ENCODE measurements at places on chromosomes 6 and 20. TPM values are rescaled to one million over a fixed set of nuclear protein-coding genes. Genes with fewer than 3 reads are reported as not detected.
A peak's percentile ranks its signal among the peaks of the same experiment; 100 is the strongest.

DNA sequence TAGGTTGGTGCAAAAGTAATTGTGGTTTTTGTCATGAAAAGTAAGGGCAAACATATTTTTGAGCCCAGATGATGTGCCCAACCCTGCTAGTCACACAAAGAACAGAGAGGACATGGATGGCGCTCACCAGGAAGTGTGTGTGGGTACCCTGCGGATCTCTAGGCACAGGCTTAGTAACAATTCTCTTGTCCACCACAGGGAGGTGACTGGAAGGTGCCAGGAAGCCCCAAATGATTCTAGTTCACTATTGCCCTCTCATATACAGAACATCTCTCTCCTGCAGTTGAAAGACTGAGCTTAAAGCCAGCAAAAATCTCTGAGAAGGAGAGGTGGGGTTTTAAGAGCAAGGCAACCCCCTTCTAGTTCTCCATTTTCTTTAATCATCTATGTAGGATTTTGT is 272.1 kb upstream of the TAB2 start:
- H3K4me1 ChIP-seq: no peaks in the 10 kb centered on the region
- H3K27me3 ChIP-seq: no peaks in the 10 kb centered on the region
- peak; percentile 21 for DNase-seq
- no peaks in the 10 kb centered on the region for H3K36me3 ChIP-seq

Gene SLC39A7
- 124 TPM for total RNA-seq

DNA sequence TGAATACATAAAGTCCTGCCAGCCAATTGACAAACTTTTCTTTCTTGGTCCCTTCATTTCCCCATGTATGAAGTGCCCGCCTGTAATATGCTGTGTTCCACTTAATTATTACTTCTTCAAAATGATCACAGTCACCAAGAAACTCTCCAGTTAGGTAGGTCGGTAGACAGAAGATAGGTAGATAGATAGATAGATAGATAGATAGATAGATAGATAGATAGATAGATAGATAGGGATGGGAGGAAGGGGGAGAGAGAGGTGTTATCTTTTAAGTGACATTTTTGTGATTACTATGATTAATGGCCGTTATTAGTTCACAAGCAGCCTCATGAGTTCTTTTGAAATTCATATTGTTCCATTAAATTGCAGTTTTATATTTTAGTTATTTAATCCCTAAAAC is 79.5 kb upstream of the TPD52L1 start:
- H3K4me1 ChIP-seq: peaks cover 3% of the 10 kb centered on the region
- DNase-seq: no peak
- H3K27ac ChIP-seq: no peak overlapping the region
- no peak overlapping the region for H3K4me3 ChIP-seq
- H3K27me3 ChIP-seq: no peaks in the 10 kb centered on the region

DNA sequence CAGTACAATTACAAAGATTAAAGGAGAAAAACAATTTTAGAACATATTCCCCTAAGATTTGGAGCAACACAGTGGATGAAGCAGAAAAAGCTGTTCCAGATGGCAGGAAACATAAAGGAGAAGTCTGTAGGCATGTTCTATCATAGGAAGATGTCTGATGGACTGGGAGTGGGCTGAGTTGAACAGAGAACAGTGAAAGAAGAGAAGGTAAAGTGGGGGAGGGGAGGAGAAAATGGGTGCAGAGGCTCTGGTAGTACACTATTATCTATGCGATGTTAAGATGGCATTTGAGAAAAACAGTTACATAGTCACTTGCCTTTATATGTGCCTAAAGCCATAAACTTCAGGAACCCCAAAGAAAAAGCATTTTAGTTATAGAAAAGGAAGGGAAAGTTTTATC is 4.2 kb upstream of the PHIP start:
- H3K27ac ChIP-seq: no peak overlapping the region
- DNase-seq: no peak
- no peaks in the 10 kb centered on the region for H3K27me3 ChIP-seq
- no peaks in the 10 kb centered on the region for H3K36me3 ChIP-seq

DNA sequence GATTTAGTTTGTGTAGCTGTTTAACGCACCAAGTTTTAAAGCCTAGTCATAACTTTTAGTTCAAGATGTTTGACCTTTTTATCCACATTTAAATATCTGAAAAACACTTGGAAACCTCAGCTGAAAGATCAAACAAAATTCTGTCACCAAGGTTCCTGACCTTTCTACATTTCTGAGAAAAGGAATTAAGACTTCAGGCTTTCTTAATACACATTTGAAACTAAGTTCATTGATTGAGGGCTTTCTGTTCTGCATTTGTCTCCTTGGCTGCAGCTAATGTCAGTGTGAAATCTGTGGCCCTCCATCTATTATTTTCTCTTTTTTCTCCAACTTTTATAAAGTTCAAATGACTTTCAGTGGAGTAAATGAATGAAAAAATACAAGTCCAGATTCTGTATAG is 22.7 kb upstream of the FBXL4 start:
- no peak overlapping the region for H3K27ac ChIP-seq
- no peaks in the 10 kb centered on the region for H3K36me3 ChIP-seq
- no peak overlapping the region for H3K4me3 ChIP-seq
- H3K27me3 ChIP-seq: no peaks in the 10 kb centered on the region
- H3K4me1 ChIP-seq: no peaks in the 10 kb centered on the region

Data from A673 (cell line).